ENCODE measurements at places on chromosomes 12 and 14.

- no peak for DNase-seq
Observed at GRCh38 chr14:93764211-93764659, 24.1 kb downstream of the PRIMA1 start.

DNA sequence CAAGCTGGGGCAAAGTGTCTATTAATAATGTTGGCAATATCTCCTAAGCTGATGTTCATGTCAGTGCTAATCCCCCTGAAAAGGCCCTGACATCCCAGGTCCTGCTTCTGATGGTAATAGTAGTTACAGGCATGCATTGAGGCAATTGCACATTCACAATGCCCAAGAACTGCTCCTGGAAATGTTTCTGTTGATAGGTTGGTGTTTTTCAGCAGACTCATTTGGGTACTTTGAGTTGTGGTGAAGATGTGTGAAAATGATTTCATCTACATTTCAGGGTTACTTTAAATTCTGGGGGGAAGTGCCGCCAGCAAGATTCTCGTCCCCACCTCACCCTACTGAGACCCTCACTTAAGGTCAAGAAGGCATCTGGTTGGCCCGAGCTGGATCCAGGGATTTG, 92.9 kb downstream of the BBS10 start:
- DNase-seq, result no peak

DNA sequence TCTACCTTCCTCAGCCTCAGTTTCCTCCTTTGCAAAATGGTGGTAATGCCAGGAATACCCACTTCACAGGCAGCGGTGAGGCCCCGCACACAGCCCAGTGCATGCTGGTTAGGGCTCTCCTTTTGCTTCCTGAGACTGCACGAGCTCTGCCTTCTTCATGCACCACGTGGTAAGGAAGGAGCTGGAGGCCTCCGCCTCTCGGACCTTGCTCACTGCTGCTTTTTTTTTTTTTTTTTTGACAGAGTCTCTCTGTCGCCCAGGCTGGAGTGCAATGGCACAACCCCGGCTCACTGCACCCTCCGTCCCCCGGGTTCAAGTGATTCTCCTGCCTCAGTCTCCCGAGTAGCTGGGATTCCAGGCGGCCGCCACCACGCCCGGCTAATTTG, 18.1 kb downstream of the TAMALIN start:
- peak; percentile 60 for DNase-seq

GRCh38 chr14:74364271-74364880, 16.1 kb downstream of the VRTN start:
- no peak for DNase-seq

- no peak for DNase-seq
Observed at GRCh38 chr14:50859296-50859624, 12.6 kb upstream of the ABHD12B start.

DNA sequence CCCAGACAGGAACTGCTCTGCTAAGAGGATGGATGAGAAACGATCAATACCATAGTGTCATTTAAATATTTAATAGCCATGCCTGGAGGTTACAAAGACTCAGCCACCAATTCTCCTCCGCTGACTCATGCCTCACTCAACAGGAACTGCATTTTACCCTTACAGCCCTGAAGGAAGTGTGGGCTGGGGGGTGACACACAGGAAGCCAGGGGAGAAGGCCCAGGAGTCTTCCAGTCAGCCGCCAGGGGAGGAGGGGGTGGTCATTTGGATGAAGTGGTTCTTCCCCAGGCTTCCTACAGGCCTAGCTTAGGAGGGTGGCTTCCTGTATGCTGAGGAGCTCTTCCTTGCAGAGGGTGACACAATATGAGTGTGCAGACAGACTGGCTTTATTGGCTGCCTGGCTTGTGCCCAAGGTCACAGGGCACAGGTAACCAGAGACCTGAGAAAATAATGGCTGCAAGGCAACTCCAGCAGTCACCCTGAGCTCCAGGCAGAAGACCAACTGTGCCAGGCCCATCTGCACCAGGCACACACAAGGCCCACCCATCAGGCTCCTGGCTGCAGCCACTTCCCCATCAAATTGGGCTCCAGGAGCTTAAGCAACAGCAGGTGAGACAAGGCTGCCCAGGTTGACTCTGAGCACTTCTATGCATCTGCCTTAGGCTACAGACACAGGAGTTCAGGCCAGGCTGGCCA, 30.6 kb upstream of the RPLP0 start:
- peak; percentile 85 for DNase-seq

GRCh38 chr14:51121096-51121495, 26.2 kb upstream of the TRIM9 start:
- DNase-seq, result no peak

DNA sequence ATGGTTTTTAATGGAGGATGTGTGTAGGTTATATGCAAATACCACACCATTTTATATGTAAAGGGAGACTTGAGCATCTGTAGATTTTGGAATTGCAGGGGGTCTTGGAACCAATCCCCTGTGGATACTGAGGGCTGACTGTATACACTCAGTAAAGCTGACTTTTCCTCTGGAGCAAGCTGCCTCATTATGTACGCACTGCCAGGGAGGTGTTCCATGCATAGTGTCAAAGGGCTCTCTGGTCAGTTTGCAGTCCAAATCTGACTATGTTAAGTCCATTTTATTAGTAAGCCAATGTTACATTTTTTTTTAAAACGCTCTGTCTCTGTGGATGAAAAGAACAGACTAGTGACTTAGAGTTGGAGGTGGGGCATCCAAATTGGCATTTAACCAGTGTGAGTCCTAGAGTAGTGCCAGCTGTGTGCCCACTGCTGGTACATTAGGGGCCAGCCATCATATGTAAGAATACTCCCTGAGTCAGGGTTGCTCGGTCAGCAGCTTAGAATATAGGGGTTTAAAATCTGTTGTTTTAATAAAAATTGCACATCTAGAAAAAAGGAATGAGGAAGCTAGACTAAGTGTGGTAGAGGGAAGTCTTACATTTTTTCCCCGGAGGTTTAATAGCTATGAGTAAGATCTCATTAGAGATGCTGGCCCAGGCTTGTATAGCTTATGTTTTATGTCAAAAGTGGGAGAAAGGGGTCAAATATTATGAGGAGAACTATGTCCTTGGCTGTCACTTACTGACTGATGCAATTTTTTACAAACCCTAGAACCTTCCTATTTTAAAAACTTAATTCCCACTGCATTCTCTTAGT, 87.0 kb downstream of the TESC start:
- no peak for DNase-seq

DNA sequence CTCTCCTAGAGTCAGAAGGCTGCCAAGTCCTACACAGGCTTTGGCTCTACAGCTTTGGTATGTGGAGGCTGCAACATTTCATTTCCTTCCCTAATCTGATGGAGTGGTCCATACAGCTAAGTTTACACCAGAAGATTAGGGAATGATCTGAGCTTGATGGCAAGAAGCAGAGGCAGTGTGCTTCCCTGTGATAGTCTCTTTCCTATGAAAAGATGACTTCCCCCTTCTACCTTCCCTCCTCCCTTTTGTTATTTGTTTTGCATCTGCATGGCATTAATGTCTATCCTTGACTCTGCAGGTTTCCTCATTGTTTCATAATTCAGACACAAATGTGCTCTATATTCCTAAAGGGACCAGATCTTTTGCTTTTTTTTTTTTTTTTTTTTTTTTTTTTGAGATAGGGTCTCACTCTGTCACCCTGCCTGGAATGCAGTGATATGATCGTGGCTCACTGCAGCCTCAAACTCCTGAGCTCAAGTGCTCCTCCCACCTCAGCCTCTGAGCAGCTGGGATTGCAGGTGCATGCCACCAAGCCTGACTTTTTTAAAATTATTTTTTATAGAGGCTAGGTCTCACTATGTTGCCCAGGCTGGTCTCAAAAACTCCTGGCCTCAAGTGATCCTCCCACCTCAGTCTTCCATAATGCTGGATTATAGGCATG, 76.3 kb downstream of the GRIP1 start:
- no peak for DNase-seq

DNA sequence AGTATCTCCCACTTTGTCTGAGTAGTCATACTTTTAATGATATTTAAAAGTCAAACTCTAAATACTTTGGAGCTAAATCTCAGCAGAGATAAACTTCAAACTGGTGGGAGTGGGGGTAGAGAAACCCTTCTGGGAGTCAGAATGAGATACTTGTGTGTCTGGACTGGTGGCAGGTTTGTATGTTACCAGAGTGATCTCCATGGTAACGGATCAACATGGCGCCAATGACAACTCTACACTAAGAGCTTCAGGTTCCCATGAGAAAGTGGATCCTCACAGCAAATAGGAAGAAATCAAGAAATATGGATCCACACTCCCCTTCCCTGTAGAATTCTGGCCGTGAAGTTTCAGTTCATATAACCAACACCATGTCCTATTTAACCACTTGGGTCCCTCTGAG, 121.9 kb downstream of the ETV6 start:
- no peak for DNase-seq

DNA sequence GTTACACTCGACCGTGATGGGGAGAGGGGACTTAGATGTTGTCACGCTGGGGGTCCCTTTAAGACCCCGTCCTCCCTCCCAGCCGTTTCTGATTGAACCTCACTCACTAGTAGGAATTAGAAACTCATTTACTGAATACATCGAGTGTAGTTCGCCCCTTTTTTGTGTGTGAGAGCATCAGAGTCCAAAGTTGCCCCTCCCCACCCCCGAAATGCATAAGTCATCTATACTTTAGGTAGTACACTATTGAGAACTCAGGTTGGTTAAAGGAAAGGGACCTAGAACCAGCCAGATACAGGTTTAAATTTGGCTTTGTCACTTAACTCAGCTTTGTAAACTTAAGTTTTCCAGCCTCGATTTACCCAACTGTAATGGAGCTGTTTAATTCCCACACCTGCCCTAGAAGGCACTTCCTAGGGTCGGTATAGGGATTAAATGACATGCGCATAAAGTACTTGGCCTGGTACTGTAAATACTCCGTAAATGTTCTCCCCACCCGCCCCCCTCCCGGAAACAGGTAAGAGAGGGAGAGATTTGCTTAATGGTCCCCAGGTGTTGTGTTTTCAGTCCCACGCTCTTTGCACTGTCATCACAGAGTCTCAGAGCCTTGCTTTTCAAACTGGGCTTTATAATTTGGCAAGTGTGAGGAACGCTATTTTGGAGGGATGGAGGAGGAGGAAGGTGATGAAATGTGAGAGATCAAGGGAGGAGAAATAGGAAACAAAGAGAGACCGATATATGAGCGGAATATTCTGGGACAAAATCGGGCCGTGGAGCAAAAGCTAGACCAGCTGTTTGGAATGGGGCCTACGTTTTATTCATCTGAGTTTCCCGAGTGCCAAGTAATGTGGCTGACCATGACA, 897 bp downstream of the SUDS3 start:
- no peak for DNase-seq
